ENCODE measurements at places on chromosomes 6 and 20.

- no peak for DNase-seq
Measured at GRCh38 chr6:7240351-7240750, 72.6 kb downstream of the SSR1 start.

DNA sequence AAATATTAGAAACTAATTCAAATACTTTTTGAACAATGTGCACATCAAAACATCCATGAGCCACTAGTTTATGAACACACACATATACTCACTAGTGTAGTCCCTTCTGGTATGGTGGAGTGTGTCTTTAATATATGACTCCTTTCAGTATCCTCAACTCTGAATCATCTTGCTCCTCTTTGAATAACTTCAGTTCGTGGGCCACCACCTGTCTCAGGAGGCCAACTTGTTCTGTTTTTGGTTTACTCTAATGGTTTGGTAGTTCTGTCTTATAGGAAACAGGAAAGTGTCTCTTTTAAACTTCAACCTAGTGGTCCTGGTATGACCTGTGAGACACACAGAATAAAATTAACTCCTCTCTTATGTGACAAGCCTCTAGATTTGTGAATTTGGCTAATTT lies 55.6 kb downstream of the ZNF292 start:
- peak; percentile 46 for DNase-seq

GRCh38 chr6:99369533-99369932 lies 20.1 kb upstream of the FAXC start:
- DNase-seq: no peak

DNA sequence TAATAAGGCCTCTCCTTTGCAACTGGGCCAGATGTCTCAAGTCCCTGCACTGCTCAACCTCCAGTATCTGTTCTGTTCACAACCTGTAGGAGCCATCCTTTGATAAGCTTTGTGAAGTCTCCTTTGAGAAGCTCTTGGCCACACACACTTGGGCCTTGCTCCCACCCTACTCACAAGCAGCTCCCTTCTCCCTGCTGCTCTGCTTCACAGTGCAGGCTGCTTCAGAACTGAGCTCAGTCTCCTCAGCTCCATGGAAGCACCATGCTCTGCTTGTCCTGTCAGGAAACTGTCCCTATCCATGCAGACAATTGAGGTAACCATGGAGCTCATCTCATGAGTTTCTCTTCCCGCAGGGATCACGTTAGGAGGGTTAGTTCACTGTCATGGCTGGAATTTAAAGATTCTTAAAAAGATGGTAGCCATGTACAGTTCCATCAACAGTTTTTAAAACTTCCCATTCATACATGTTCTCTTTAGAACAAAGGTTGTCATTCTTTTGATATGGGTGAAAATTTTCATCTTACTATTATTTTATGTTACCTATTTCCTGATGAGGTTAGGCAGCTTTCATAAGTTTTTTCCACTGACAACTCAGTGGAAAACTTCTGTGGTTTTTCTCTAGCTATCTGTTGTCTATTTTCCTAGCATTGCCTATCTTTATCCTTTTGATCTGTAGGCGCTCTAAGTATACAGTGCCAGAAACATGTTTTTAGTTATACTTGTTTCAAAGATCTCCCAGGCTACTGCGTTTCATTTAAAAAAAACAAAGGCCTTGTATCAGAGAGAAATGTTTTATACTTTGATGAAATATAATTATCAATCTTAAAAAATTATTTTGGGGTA lies 62.6 kb downstream of the AK9 start:
- DNase-seq: no peak

GRCh38 chr6:128694303-128695009 lies 174.1 kb upstream of the PTPRK start:
- no peak for DNase-seq

DNA sequence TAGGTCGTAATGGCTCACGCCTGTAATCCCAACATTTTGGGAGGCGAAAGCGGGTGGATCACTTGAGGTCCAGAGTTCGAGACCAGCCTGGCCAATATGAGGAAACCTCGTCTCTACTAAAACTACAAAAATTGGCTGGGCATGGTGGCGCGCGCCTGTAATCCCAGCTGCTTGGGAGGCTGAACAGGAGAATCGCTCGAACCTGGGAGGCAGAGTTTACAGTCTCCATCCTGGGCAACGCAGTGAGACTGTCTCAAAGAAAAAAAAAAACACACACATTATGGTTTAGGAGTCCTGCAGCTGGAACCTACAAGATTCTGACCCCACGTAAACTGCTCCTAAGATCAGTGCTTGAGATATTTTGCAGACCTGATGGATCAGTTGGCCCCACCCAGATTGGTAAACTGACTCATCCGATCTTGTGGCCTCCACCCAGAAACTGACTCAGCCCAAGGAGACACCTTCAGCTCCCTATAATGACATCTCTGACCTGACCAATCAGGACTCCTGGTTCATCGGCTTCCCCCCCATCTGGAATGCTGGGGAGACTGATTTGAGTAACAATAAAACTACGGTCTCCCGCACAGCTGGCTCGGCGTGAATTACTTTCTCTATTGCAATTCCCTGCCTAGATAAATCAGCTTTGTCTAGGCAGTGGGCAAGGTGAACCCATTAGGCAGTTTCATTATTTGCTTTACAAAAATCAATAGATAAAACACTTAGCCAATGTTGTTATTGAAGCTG lies 96.2 kb upstream of the BTN3A2 start:
- no peak for DNase-seq

GRCh38 chr6:18326980-18327379 lies 60.2 kb upstream of the RNF144B start:
- DNase-seq: no peak

- no peak for DNase-seq
Measured at GRCh38 chr6:112831022-112831421, 483.9 kb downstream of the RFPL4B start.

DNA sequence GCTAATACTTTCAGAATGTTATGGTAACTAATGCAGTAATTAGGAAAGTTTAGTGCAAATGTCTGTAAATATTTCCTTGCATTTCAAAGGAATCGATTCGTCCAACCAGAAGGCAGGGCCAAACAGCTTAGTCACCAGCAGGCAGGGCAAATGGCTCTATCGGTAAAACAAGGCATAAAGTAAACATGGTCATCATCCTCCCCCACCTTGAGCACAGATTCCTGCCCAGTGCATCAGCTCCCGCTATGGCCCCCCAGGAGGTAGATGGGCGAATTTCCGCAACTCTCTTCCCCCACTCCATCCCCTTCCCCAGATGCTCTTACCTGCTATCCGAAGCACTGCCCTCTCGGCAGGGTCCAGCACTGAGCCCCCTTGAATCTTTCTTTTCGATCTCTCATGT lies 103.8 kb upstream of the BEND6 start:
- DNase-seq: no peak

GRCh38 chr6:140269591-140270165 lies 895.2 kb upstream of the CITED2 start:
- no peak for DNase-seq

DNA sequence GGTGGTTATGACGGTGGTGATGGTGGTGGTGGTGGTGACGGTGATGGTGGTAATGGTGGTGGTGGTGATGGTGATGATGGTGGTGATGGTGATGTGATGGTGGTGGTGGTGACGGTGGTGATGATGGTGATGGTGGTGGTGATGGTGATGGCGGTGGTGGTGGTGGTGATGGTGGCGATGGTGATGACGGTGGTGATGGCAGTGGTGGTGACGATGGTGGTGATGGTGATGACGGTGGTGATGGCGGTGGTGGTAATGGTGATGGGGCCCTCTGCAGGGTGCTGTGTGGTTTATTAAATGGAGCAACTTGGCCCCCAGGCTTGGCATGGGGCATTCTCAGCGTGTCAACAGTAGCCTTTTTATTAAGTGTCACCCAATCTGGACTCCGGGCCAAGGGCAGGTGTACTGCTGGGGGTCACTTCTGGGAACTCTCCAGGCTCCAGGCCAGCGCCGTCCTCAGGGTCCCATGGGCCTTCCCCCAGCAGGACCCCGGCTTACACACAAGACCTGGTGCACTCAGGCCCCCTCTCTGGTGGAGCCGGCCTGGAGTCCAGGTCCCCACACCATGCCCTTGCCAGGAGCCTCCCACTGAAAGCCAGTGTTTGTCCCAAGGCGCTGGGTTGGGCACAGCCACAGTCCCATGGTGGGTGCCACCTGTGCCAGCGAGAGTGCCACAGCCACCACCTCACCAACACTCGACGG lies 8.8 kb downstream of the CABLES2 start:
- DNase-seq: no peak

GRCh38 chr6:99147206-99147605 lies 199.5 kb upstream of the FBXL4 start:
- no peak for DNase-seq

DNA sequence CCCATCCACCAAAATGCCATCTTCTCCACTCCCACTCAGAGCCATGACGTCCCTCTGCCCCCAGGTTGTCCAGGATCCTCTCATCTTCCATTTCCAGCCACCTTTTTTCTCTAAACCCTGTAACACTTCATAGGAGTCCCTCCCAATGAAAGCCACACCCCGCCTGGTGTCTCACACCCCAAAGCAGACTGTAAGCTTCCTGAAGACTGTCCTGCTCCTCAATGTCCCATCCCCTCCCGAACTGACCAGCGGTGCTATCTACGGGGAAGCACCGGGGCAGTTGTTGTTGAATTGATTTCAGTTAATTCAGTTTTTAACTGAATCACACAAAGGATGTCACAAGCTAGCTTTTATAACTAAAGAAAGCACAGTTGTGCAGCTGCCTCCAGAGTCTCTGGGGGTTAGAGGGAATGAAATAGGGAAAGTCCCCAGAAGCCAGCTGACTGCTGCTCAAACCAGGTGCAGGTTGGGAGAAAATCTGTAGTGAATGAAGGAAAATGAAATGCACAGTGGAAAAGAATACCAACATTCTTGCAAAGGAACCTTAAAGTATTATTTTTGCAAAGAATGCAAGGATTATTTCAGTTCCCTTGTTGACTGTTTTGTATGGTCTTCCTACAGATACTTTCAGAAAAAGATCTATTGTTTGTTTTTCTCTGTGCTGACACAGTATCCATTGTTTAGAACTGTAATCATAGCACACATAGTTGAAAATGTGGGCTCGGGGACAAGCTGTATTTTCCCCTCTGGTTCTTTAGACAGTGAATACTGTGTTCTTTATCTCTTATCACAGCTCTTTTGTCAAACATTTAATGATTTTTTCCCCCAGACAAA lies 222.6 kb upstream of the QKI start:
- no peak for DNase-seq

GRCh38 chr20:51563486-51564332 lies 21.2 kb upstream of the NFATC2 start:
- DNase-seq: no peak

GRCh38 chr6:38233161-38233791 lies 406.5 kb downstream of the BTBD9 start:
- DNase-seq: no peak

- no peak for DNase-seq
Measured at GRCh38 chr6:110534731-110535492, 58.5 kb upstream of the SLC22A16 start.

GRCh38 chr6:35396991-35397390 lies 54.6 kb downstream of the PPARD start:
- no peak for DNase-seq

GRCh38 chr6:11681770-11682169 lies 96.8 kb downstream of the ADTRP start:
- no peak for DNase-seq

DNA sequence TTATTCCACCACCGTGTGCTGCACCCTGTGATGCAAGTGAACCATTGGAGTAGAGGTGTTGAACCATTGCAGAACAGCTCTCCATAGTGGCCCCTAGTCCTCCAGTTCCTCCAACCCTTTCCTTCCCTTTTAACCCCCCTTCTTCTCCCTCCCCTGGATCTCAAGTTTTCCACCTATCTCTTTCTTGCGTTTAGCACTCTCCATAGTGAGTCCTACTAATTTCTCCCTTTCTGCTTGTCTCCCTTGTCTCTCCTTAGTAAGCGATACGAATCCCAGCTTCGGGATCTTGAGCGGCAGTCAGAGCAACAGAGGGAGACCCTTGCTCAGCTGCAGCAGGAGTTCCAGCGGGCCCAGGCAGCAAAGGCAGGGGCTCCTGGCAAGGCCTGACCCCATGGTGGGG lies 1.1 kb downstream of the PFDN6 start:
- DNase-seq: no peak

GRCh38 chr6:652865-653264 lies 4.0 kb downstream of the HUS1B start:
- no peak for DNase-seq

DNA sequence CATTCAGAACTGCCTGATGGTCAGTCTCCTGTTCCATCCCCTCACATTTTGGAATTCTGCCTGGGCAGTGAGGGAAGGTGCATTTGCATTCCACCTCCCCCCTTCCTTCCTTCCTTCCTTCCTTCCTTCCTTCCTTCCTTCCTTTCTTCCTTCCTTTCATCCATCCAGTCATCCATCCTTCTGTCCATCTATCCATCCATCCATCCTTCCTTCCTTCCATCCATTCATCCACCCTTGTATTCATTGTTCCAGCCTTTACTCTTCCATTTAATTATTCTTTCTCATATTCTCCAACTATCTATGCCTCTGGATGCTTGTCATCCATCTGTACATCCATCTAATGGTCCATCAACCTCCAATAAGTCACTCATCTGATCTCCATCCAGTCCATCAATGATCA lies 14.0 kb downstream of the PCK1 start:
- DNase-seq: no peak

- DNase-seq: no peak
Measured at GRCh38 chr20:58722877-58723627, 30.5 kb downstream of the NPEPL1 start.

GRCh38 chr6:168732676-168733075 lies 291.7 kb downstream of the SMOC2 start:
- DNase-seq: no peak

- no peak for DNase-seq
Measured at GRCh38 chr6:159831373-159831679, 31.2 kb downstream of the PNLDC1 start.

DNA sequence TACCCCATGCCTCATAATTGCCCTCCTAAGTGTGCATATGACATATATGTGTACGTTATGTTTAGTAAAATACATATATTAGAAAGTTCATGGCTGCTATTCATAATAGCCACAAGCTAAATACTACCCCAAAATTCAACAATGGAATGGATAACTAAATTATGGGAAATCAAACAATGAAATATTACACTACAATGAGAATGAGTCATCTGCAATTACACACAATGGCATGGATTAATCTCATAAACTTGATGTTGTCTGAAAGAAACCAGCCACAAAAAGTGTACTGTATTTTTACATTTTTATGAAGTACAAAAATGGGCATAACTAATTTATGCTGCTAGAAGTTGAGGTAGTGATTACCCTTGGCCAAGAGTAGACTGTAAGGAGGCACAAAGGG lies 477.0 kb downstream of the HAO1 start:
- no peak for DNase-seq

DNA sequence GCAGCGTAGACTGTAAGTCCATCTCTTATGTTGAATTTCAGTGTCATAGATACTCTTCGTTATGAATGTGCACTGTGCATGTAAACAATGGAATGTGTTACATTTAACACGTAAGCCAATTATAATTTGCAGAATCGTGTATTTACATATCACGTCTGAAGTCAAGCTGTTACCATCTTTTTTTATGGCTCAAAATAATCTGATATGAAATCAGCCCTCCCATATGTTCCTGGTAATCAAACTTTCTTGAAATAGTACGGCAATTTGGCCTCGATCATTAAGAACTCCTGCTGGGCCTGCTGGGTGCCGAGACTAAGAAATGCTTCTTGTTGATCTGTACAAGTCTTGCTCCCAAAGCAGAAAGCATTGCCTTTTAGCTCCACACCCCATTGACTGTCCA lies 89.6 kb upstream of the DOK5 start:
- no peak for DNase-seq

Measured in stimulated activated CD4-positive, alpha-beta T cell treated with anti-CD3 and anti-CD28 coated beads, Interleukin-4, amount 100 ng/mL, for 24 hours (primary cell).